Activated T-helper 1 cell treated with anti-CD3 and anti-CD28 coated beads, Interleukin-2, amount 50 U/mL, for 16 hours (primary cell): ENCODE measurements at places on chromosomes 4 and X.

DNA sequence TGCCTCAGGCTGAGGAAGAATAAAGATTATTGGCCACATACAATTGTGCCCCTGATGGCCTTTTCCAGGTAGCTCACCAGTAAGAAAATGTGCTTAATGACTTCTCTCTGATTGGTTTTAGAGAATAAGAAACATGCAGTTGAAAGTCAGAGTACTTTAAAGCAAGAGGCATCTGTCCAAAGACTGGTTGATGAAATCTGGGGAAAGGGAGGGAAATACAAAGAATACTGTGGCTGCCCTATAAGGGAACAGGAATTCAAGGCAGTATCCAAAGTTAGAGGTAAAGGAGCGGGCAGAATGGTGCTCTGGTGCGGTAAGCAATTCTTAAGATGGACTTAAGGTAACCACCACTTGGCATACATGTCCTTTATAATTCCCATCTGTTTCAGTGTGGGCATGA, 11.4 kb downstream of the PBDC1 start:
- no peak for DNase-seq

GRCh38 chr4:33649471-33649870, 2594.8 kb downstream of the ARAP2 start:
- DNase-seq: no peak

DNA sequence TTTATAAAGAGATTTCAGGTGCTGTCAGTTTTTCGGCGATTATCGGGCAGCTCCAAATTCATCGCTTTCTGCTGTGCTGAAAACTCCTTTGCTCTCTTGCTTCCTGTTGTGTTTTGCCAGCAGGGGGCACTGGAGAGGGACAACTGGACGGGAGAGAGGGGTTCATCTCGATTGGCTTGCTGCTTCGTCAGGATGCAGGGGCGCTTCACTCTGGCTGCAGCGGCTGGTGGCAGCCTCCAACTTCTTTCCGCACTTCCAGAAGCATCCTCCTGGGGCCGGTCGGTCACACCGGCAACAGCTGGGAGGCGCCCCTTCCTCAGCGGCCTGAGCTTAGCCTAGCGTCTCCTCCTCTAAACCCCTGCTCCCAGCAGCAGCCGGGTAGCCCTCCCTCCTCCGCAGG, 29.5 kb downstream of the MSL3 start:
- DNase-seq: peak; percentile 41

DNA sequence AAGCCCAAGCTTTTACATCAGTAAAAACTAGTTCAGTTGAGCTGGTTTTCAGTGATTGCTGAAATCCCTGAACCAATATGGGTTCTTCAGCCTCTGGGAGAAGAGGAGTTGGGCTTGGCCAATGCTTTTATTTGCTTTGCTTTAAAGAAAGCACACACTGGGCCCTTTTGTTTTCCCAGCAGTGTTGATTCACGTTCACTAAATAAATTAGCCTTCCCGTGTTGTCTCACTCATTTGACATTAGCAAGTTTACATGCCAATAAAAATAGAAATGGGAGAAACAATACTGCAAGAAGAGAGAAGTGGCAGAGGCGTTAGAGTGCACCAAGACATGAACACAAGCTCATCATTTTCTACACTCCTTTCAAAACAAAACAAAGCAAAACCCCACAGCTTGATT, 136.2 kb downstream of the SHROOM3 start:
- DNase-seq: no peak

GRCh38 chr4:13642170-13642950, 14.8 kb upstream of the BOD1L1 start:
- no peak for DNase-seq

DNA sequence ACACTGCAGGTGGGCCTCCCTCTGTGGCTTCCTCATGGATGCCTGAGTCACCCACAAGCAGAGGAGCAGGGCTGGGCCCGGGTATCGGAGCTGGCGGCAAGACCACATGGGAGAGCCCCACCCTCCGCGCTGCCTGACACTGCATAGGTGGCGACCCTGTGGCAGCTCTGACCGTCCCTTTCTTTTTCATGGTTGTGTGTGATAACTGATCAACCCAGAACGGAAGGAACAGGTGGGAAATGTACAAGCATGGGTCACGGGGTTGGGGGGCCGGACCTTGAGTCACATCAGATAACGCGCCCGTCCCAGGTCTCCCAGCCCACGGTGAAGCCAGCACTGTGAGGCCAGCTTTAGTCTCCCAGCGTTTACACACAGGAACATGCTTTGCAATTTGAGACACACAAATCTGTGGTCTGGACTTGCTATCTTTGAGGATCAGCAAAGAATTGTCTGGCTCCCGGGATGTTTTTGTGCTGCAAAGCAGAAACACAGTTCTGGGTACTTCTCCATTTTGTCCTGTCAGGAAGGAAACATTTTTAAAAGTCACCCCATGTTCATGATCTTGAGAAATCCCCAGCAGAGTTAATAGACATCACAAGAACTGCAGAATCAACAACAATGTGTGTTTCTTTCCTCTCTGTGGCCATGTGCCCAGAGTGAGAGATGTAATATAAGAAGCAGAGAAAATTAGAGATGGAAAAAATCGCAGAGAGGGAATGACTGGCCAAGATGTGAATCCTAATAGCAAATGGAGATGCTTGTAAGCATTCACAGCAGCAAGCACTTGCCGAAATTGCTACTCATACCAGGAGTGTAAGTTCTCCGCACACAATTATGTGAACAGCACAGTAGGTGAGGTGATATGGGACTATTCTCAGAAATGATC, 70.1 kb upstream of the CBR4 start:
- DNase-seq: no peak

GRCh38 chrX:134452596-134452995, 7.4 kb upstream of the HPRT1 start:
- DNase-seq: no peak
